ENCODE measurements at places on chromosomes 7 and 10. TPM values are rescaled to one million over a fixed set of nuclear protein-coding genes. Genes with fewer than 3 reads are reported as not detected.

CBLL1 gene
- 13.8 TPM for total RNA-seq

DIP2C gene
- total RNA-seq: 39.0 TPM

GRCh38 chr10:123585477-123586445 lies 80.4 kb upstream of the GPR26 start:
- DNase-seq: no peak

DNA sequence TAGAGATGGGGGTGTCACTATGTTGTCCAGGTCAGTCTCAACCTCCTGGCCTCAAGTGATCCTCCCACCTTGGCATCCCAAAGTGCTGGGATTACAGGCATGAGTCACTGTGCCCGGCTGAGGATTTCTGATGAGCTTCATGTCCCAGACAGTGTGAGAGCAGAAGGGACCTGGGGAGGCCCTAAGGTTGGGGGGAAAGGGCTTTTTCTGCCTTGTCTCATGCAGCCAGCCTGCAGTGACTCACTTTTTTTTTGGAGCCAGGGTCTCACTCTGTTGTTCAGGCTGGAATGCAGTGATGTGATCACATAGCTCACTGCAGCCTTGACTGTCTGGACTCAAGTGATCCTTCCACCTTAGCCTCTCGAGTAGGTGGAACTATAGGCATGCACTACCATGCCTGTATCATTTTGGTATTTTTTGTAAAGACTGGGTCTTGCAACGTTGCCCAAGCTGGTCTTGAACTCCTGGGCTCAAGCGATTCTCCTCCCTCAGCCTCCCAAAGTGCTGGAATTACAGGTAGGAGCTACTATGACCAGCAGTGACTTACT lies 14.6 kb downstream of the COL26A1 start:
- no peak for DNase-seq

GRCh38 chr7:69517985-69518704 lies 80.1 kb upstream of the AUTS2 start:
- DNase-seq: peak; percentile 14

DNA sequence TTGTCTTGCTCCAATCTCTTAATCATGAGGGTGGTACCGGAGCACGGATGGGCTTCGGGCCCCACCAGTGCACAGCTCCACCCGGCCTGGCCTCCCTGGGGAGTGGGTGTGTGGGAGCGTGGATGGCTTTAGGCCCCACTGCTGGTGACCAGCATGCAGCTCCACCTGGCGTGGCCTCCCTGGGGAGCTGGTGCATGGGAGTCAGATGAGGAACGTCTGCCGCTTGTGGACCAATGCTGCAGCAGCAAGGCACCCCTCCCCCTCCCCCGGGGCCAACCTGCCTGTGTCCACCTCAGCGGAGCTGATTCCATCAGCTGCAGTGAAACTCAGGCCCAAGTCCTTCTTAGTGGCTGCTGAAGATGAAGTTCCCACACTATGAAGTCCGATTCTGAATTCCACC lies 511.4 kb downstream of the PTPRN2 start:
- no peak for DNase-seq

DNA sequence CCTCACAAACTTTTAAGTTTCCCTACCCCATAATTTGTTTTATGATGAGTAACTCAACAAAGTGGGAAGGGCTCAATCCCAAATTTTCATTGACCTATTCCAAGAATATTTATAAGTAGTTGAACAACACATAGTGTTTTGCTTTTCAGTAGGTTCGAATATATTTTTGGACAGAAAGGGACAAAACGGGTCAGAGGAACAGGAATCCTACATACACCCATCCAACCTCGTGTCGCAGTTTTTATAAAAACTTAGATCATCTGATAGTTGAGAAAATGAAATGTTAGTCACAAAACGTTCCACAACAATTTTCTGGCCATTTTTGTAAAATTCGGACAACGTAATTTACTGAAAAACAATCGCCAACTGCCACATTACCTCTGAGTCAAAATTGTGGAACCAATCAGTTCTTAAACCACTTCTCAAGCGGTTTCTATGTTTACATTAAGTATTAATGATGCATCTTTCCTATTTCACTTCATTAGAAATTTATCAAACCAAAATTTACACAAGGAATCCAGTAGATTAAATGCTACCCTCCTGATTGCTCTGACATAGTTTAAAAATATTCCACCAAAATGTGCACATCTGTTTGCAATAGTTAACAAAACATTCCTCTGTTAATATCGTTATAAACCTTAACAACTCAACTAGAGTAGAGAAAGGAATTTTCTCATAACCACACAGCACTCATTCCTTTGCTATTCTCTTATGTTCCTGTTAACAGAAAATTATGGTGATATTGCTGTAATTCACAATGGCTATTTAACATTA lies 6.3 kb downstream of the WNT16 start:
- DNase-seq: no peak

GRCh38 chr7:141436575-141437075 lies 114.6 kb upstream of the AGK start:
- DNase-seq: no peak

- no peak for DNase-seq
Observed at GRCh38 chr7:155814316-155815276, 2.3 kb upstream of the SHH start.

DNA sequence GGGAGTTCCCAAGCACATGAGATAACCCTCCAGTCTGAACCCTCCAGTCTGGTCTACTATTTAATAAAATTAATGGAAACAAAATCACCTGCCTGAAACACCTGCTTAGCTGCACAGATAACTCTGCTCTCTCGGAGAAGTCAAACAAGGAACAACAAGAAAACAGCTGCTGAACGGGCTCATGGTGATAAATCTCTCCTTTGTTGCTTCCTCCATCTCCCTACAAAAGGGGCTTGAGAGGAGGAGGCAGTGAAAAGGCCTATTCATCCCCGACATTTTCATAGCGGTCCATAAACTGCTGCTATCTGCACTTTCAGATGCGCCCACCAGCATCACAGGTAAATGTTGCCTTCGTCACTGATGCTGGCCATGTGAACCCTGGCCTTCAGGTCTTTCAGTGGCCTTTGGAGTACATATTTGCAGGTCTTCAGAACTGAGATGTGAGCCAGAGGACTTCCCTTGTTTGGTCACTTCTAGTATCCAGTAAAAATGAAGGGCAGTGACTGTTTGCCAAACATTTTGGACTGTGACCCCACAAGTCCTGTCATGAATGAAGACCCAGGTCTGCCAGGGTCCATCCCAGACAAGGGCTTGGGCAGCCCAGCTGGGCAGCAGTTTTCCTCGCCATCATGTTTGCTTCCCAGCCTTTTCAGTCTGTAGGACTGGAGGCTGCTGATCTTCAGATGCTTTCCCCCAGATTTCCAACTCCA lies 15.9 kb downstream of the FKBP6 start:
- DNase-seq: no peak

DNA sequence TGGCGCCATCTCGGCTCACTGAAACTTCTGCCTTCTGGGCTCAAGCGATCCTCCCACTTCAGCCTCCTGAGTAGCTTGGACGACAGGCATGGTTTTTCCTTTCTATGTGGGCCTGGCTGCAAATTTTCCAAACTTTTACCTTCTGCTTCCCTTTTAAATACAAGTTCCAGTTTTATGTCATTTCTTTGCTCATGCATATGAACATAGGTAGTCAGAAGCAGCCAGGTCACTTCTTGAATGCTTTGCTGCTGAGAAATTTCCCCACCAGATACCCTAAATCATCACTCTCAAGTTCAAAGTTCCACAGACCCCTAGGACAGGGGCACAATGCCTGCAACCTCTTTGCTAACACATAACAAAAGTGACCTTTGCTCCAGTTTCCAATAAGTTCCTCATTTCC lies 21.6 kb upstream of the RPEL1 start:
- DNase-seq: no peak
